ENCODE measurements at places on chromosomes 11 and 22.

DNA sequence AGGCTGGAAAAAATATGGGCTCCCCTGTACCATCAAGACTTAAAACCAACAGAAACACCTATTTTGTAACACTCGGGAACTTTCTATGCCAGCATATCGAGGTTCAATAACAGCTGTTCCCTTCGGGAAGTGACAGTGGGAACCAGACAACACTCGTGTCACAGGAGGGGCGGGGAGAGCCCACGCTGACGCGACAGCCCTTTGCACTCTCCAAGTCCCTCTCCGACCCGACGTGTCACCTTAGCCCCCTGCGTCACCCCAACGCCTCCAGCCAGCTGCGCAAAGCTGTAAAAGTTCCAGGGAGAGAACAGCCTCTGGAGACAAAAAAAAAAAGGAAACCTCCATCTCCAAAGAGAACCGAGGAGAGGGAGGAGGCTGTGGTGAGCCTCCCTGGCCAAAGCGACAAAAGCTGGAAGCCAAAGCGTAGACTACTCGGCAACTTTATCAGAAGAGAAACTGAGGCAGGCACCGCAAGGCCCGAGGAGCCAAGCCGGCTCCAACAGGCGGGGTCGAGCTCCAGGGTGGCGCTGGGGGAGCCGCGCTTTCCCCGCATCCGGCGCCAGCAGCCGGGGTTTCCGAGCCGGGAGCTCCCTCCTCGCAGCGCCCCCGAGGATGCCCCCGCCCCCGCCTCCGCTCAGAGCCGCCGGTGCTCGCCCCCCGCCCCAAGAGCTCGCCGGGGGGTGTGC is 751 bp downstream of the ARFGAP3 start:
- peak; percentile 27 for DNase-seq

- DNase-seq, result peak; percentile 70
Measured at GRCh38 chr11:122863704-122864326, 18.7 kb upstream of the JHY start.

- DNase-seq, result peak; percentile 2
Measured at GRCh38 chr11:96091476-96091875, 167.6 kb upstream of the MTMR2 start.

GRCh38 chr11:44849424-44849823 is 101.3 kb downstream of the TP53I11 start:
- no peak for DNase-seq

- DNase-seq, result no peak
Measured at GRCh38 chr11:26703411-26704191, 18.3 kb downstream of the SLC5A12 start.

- peak; percentile 66 for DNase-seq
Measured at GRCh38 chr11:128361451-128362020, 225.8 kb downstream of the ETS1 start.

GRCh38 chr22:24699876-24700275 is 74.6 kb downstream of the PIWIL3 start:
- no peak for DNase-seq

GRCh38 chr22:39253435-39254070 is 8.8 kb upstream of the PDGFB start:
- DNase-seq, result peak; percentile 29

DNA sequence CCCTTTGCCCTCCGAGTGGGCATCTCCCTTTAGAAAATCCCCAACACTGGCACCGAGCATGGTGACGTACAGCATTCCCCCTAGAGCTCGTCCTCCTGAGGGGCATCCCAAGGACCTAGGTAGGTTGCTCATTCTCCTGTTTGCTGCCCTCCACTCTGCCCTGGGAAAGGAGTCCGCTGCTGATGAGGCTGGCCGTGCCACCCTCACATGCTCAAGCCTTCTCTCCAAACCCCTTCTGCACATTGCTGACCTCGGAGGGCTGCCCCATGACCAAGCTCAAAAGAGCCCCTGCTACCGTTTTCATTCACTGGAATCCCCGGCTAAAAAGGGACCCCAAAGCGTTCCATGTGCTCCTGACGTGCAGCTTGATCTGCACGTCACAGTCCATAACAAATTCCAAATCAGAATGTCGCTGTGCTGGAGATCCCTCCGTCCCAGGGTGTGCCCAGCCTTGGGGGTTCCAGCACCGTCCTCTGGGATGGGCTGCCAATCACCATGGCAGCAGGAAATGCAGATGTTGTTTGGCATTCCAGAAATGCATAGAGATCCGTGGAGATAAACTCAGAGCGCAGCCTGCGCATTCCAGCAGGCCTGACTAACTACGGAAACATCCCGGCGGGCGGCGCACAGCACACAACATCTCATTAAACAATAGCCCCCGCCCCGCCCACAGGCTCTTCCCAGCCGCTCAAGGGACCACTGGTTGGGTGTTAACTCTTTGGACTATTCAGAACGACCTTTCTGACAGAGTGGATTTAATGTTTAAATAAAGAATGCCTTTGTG is 26.3 kb upstream of the GNB1L start:
- DNase-seq, result no peak

DNA sequence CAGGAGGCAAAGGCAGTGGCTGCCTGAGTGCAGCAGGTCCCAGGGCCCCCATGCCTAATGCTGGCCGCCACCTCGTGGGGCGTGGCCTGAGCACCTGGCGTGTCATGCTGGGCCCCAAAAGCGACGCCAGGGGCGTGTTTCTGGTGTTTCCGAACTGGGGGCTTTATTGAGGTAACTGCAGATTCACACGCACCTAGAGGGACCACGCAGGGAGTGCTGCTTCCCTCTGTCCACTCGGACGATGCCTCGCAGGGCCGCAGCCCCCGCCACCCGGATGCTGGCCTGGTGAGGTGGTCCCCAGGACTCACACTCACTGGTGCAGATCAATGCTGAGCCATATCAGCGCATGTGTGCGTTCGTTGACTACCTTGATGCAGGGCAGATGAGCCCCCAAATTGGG is 736.2 kb downstream of the BRD1 start:
- no peak for DNase-seq

- DNase-seq, result peak; percentile 33
Measured at GRCh38 chr11:45881708-45882368, 3.6 kb upstream of the MAPK8IP1 start.

DNA sequence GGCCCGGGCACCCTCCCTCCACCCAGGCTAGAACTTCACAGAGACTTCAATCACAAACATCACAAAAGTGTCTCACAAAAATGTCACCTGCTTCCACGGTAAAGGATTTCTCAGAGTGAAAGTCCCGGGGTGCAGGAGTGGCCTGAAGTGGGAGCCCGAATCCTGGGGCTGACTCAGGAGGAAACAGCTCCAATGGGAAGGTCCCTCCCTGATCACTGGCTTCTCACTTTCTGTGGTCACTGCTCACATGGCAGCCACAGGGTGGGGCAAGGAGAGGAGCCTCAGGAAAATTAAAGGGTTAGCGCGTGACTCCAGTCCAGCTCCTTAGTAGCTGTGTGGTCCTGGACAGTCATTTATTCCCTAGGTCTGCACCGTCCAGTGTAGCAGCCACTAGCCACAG is 564.5 kb upstream of the B3GAT1 start:
- DNase-seq, result no peak

DNA sequence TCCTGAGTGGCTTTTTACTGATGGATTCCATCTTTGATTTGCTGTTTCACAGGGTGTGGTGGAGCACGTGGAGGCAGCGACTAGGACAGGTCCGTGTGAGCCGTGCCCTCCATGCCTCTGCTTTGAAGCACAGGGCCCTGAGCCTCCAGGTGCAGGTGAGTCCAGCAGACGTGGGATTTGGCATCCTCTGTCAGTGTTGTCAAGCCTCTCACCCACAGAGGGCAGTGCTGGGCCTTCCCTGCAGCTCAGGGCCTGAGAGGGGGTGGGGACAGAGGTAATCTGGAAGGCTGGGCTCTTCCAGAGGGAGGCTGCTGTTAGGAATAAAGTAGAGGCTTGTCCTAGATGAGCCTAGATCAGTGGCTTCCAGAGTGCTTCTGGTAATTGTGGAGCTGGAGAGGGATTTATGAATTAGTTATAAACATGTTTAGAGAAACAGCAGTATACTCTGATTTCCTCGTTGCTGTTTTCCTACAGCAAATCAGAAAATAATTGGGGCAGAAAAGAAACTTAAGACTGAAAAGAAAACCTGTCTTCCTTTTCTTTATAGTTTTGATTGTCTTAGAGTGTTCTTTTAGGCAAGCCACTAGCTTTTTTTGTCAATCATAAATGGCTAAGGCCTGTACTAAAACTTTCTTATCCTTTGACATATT is 65.0 kb downstream of the SFI1 start:
- peak; percentile 71 for DNase-seq

- no peak for DNase-seq
Measured at GRCh38 chr22:25702571-25703167, 39.3 kb upstream of the MYO18B start.

- no peak for DNase-seq
Measured at GRCh38 chr11:106998116-106998915, 20.0 kb downstream of the GUCY1A2 start.

DNA sequence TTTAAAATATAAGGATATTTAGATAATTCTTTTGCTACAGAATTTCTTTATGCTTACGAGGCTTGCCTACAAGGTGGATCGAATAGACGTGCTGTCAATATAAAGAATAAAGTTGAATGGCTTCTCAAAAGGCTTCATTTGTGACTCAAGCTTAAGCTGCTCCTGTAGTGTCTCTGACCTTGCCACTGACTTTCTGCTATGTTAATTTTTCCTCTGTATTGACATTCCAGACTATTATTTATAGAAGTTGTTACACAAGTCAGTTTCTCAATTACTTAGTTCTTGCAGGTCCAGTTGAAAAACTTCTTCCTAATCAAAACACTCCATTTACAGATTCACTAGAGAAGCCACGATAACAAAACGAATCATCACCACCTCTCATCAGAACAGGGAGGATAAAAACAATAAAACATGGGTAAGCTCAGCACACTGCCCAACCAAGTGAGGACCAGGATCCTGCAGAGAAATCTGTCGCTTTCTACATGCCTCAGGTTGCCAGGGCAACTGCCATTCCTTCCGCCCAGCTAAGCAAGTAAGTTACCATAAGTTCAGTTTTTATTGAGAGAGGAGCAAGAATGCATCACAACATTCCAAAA is 39.0 kb upstream of the CHKA start:
- DNase-seq, result no peak

DNA sequence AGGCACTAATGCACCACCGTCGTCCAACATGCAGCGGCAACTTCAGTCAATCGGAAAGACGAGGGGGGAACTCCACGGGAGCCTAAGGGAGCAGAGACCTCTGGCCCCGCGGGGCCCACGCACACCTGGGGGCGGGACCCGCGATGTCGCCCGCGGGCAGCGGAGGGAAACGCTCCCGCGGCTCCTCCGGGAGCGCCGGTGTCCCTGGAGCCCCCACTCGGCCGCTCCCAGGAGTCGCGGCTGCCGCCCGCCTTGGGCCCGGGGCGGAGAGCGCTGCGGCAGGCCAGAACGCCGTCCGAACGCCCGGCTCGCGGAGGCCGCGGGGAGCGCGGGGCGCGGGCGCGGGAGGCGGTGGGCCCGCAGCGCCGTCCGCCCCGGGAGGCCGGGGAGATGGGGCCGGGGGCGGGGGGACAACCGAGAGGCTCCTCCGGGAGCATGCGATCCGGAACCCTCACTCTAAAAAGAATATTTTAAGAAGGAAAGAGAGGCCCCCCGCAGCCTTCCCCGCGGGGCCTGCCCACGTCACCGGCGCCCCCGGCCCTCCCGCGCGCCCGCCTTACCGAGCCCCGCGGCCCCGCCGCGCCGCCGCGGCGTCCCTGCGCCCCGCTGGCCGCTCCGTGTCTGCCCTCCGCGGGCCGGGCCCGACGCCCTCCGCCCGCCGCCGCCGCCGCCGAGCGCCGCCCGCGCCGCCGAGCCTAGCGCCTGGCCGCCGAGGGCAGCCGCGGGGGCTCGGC is 86.6 kb upstream of the ARHGAP32 start:
- peak; percentile 42 for DNase-seq

DNA sequence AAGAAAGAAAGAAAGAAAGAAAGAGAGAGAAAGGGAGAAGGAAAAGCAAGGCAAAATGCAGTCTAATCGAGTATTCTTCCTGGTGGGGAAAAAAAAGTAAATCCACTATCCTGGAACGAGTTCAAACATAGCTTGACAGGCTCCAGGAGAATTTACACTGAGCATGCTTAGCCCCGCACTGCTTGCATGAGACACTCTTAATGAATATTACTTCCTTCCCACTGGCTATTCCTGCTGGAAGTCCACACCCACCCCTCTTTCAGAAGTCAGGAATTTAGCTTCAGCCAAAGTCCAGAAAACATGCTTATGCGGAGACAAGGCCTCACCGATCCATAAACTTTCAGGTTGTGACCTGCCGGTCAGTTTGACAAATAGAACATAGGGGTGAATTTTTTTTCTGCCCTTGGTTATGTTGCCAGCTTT is 251.8 kb upstream of the BLID start:
- no peak for DNase-seq

- no peak for DNase-seq
Measured at GRCh38 chr11:3165152-3165705, at the start of gene OSBPL5. Gene OSBPL5, minus strand, starts transcription at chr11:3165310. Its CDS starts 36,162 bp downstream, at chr11:3129148.

DNA sequence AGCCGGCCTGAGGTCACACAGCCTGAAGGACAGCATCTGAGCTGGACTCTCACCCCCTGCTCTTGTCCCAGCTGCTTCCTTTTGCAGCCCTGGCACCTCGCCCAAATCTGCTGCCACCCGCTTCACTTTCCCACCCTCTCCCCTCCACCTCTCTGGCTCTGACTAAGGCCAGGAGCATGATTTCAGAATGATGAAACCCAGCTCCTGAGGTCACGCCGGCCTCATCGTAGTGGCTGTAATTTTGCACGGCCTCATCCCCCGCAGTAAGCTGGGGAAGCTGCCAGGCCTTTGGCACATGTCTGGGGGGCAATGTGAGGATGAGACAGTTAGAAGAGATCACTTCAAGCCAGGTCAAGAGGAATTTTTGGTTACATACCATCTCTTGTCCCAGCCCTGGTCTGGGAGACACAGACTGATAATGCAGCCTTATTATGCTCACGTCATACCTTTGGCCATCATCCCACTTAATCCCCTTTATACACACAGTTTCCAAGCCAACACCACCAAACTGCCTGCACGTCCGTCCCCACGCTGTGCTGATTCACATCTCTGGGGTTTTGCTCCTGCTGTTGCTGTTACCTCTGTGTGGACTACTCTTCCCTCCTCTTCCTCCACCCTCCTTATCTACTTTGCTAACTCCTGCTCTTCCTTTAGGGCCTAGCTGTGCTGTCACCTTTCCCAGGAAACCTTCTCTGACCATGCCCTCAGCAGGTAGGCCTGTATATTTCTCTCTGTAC is 58.1 kb downstream of the CHRDL2 start:
- peak; percentile 71 for DNase-seq

DNA sequence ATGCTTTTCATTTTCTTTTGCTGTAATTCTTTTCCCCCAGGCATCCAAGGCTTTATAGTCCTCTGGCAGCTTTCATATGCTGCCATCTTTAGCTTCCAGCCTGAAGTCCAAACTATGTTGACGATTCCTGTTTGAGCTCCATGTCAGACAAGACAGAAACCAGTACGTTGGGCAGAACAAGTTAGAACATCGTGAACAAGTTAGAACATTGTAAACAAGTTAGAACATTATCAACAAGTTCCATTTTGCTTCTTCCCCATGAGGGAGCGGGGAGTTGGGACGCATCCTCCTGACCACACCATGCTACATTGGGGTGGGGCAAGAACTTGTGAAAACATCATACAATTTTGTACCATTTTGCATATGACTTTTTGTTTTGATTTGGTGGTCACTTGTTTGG is 23.9 kb downstream of the GLB1L2 start:
- DNase-seq, result no peak

Data from NCI-H1092 treated with DMSO at 0.1 percent for 48 hours (cell line).